HFFc6 (cell line): ENCODE measurements at places on chromosomes 16 and 17.

DNA sequence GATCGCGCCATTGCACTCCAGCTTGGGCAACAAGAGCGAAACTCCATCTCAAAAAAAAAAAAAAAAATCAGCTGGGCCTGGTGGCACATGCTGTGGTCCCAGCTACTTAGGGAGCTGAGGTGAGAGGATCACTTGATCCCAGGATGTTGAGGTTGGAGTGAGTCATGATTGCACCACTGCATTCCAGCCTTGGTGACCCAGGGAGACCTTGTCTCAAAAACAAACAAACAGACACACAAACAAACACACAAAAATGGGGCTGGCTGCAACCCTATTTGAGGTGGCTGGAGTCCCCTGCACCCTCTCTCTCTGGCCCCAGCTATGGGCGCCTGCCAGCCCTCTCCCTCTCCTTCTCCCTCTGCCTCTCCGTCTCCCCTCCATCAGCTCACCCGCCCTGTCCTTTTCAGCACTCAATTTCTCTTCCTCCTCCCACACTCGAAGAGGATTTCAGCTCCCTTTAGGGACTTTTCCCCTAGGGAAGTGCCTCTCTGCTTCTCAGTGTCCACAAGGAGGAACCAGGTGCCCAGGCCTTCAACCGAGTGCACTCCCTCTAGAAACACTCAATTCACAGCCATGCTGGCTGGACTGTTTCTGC, 17.5 kb upstream of the TFAP4 start:
- peak; percentile 75 for DNase-seq

DNA sequence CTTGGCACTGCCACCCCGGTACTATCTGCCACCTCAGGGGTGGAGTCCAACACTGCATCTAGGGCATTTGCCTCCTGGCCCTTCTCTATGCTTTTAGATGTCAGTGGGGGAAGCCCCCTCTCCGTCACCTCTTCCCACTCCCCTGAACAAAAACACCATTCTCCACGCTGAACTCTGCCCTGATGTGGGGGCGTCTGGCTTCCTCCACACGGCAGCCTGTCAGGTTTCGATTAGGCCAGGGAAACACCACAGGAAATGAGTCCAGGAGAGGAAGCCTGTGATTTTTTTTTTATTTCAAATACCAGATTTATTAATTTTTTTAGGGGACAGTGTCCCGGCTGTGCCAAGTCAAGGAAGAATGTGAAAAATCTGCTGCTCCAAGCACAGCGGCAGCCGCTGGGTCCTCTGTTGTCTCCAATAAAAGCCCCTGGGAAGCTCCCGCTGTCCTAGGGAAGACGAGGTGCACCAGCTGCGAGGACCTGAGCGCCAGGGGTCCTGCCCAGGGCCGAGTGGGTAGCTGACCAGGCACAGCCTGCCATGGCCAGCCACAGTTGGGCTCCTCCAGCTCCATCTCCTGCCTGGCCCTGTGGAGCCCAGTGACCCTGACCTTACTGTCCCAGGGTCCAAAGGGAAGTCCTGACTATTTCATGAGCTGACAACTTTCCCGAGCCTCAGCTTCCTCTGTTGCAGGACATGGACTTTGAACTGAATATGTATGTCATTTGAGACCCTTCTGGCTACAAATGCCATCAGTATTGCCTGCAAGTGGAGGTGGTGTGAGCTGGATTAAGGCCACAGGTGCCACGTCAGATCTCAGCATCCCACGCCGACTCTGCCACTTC, 336.7 kb downstream of the FOXL1 start:
- DNase-seq, result no peak

- no peak for DNase-seq
These were observed 7.3 kb upstream of the RPRML start for GRCh38 chr17:46986366-46986765.

- DNase-seq, result no peak
These were observed 496.5 kb upstream of the CDH11 start for GRCh38 chr16:65618333-65618732.

DNA sequence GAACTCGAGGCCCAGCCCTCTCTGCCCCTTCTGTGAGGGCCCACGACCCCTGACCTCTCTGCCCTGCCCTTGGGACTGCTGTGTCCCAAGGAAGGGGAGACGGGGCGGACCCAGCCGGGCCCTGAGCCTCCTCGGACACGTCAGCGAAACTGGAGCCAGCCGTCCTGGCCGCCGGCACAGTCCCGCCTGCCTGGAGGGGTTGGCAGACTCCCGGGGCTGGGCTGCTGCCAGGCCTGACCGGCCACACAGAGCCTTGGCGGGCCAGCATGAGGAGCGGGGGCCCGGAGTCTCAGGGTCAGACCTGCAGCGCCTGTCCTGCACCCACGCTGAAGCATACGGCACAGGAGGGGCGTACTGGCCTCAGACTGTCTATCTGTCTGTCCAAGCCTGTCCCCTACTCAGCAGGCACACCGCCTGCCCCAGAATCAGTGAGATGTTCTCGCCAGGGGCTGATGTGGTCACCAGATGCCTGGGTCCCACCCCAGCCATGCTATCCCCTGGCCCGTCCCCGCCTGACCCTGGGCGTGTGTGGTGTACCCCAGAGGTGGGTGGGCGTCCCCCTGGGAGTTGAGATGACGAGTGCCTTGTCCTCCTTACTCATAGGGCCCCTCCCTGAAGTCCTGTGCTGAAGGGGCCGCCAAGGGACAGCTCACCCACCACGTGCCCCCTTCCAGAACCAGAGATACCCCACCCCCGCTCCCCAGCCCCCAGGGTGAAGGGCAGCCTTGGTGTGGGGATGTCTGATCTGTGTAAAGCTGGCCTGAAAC, 4.7 kb downstream of the VASN start:
- DNase-seq, result peak; percentile 89

DNA sequence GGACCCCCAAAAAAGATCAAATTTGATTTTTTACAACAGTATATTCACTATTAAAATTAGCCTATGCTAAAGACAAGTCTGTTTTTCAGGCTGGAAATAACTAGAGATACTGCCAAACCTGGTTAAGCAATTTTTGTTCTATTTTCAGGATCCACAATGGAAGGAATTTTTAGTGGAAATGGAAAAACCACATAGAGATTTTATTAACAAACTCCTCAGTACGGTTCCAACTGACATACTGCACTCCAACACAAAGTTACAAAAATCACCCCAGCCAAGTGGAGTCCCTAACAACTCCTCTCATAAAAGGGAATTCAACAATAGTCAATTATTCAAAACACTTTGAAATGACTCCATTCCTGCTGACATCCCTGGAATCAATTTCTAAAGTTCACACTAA, 101.6 kb upstream of the TOB1 start:
- no peak for DNase-seq

DNA sequence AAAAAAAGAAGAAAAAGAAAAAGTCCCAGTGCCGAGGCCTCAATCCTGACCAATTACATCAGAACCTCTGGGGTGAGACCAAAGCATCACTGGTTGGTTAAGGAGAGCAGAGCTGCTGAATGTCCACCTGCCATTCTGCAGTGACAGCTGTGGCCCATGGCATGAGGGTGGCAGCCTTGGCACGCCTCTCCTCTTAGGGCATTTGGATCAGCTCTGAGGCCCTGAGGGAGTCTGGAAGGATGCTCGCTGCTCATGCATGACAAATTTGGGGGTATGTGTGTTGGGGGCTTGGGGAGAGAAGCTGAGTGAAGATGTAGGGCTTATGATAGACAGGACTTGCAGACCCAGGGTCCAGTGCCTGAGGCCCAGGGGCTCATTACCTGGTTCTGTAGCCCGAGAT, 26.3 kb downstream of the MYLK3 start:
- no peak for DNase-seq

DNA sequence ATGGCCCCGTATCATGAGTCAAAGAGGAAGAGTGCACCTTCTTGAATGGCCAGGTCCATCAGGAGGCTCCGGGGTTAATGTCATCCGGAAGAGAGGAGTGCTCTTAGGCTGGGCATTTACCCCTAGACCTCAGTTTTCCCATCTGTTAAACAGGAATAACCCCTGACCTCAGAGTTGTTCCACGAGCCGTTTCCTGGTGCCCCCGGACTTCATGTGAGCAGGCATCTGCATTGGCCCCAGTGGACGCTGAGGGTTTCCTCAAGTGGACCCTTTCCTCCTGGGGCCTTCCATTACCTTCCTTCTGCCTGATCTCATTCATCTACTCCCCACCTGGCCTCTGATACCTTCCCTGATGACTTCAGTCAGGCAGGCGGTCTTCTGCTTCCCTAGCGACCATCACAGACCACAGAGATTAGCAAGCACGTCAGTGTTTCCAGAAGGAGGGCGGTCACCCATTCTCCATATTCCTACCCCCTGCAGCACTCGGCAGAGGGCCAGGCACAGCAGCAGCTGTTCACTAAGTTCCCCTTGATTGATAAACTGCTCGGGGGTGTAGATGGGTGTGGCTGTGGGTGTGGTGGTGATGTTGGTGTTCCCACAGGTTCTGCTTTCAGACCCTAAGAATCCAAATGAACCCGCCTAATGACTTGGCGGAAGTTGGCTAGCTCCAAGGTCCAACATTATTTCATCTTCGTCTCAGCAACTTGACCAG, 346.6 kb upstream of the TNRC6C start:
- no peak for DNase-seq

GRCh38 chr16:13829697-13830299, 90.2 kb upstream of the ERCC4 start:
- no peak for DNase-seq

- DNase-seq, result no peak
These were observed 2.2 kb upstream of the PDP2 start for GRCh38 chr16:66878067-66878466.

GRCh38 chr17:73480740-73481139, 163.5 kb downstream of the SDK2 start:
- DNase-seq, result no peak

- no peak for DNase-seq
These were observed 18.8 kb downstream of the LGALS3BP start for GRCh38 chr17:78960928-78961327.

DNA sequence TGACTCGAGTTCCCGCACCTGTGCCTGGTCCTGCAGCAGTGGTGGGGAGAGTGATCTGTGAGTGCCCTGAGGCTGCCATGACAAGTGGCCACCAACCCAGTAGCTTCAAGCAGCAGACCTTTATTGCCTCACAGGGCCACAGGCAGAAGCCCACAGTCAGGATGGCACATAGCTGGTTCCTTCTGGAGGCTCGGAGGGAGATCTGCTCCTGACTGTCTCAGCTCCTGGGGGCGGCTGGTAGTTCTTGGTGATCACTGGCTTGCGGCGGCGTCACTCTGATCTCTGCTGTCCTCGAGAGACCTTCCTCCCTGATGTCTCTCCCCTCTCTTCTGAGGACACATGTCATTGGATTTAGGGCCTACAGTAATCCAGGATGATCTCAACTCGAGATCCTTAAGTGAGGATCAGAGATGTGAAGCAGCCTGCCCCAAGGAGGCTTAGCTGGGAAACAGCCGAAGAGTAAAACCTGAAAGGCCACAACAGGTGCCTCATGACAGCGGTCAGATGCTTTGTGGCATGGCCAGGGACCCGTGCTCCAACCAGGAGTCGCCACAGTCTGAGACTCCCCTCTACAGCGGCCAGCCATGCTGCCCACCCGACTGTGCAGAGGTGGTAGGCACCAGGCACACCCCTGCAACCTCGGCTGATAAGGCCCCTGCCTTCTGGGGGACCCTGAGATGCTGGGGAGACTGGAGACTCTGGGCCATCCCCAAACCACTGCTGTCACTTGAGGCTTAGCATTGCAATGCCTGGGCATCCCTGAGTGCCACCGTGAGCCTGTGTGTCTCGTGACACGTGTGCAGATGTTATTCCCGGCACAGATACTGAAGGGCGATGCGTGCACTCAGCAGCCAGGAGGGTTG, 30.0 kb upstream of the SLC38A10 start:
- no peak for DNase-seq

- no peak for DNase-seq
These were observed 79.9 kb downstream of the GPRC5B start for GRCh38 chr16:19804538-19805323.

- peak; percentile 62 for DNase-seq
These were observed 32.2 kb downstream of the KIAA0753 start for GRCh38 chr17:6608321-6608720.

DNA sequence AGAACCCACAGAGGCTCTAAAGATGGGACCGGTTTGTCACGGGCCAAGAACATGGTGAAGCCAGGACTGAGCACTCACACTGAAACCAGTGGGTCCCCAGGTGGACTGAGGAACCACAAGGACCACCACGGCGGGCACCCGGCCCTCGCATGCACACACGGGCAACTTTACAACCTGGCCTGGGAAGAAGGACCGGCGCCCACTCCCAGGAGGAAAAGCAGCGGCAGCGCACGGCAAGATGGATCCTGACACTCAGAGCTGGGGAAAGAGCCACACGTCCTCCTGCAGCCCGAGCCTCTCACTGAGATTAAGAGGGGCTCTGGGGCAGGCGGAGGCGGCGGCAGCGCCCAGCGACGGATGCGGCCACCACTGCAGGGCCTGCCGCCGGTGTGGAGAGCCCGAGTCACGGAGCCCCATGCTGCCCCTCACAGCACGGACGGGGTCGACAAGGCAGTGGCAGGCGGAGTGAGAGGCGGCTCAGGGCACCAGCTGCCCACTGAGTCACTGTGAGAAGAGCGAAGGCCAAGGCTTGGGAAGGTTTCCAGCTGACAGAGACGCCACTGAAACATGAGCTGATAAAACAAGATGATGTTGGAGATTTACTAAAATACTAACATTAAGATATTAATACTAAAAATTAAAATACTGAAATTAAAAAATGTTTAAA, 118.3 kb downstream of the ANKRD11 start:
- DNase-seq, result no peak

- DNase-seq, result peak; percentile 66
These were observed 77.5 kb upstream of the N4BP1 start for GRCh38 chr16:48687421-48688038.

- no peak for DNase-seq
These were observed 46.7 kb upstream of the JPH3 start for GRCh38 chr16:87555647-87556046.

GRCh38 chr17:66403846-66404556, 101.6 kb downstream of the PRKCA start:
- no peak for DNase-seq

DNA sequence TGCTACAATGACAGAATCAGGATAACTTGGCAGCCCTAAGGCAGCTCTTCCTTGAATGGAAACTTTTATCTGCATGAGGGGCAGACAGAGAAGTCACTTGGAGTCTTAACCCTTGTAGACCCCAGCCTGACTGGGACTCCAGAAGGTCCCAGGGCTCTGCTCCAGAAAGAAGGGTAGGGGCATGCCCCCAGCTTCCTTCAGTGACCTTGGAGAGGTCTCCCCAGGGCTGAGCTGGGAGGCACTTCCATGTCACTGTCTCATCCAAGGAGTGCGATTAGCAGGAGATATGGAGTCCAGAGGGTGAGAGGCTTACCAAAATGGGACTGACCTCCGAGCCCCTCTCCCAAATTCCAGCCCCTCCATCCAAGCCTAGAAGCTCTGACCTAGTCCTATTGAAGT, 3.4 kb upstream of the NLRC5 start:
- DNase-seq, result no peak
